ENCODE measurements at places on chromosomes 5 and 9.

GRCh38 chr9:99398241-99398640 is 176.2 kb downstream of the SEC61B start:
- DNase-seq = no peak

DNA sequence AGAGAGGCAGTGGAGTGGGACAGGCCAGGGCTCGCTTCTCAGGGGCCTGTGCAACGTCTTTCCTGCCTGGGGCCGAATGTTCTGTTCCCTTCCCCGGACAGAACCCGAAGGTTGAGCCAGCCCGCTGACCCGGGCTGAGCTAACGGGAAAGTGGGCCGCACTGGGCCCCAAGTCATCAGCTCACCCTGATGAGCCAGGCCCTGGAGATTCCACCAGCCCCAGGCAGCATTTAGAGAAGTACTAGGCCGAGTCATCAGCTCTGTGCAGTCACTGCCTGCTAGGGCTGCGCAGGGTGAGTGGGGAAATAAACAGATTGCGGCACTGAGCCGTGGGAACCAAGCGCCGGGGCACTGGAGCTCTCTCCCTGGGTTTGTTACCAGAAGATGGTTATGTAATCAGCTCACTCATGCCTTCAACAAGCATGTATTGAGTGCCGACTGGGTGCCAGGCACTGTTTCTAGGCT is 29.1 kb upstream of the DUSP1 start:
- no peak for DNase-seq

- no peak for DNase-seq
Observed at GRCh38 chr5:116486588-116486987, 88.0 kb downstream of the SEMA6A start.

- DNase-seq = no peak
Observed at GRCh38 chr5:161863811-161864210, 15.9 kb downstream of the GABRA1 start.

DNA sequence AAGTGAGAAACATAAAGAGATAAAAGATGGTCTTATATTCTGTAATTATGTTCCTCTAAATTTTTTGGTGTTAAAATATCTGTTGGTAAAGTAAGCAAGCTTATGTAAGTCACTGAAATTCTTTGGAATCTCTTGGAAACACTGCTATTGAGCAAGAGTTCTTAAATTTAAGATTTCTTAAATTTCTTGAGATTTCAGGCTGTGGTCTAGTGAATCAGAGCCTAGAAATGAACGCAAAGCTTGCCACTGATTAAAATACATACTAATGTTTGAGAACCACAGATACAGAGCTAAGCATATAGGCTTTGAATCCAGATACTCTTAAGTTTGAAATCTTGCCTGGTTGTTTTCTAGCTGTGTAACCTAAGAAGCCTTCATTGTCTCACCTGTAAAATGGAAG is 133.4 kb downstream of the TRPM3 start:
- DNase-seq = no peak

DNA sequence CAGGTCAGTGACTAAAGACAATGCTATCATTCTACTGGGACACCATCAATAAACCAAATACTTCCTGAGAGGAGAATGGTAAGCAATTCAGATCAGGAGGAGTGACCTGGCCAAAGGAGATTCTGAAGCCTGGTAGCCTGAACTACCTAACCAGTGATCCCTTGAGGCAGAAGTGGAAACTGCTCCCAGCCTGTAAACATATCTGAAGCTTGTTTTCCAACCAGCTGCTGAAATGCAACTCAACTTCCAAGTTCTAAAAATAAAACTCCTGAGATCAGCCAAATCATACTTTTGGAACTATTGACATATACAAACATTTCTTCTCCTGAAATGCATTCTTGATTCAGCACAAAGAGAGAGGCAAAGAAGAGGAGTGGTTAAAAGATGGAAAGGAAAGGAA is 204.1 kb downstream of the EBF1 start:
- DNase-seq = no peak

DNA sequence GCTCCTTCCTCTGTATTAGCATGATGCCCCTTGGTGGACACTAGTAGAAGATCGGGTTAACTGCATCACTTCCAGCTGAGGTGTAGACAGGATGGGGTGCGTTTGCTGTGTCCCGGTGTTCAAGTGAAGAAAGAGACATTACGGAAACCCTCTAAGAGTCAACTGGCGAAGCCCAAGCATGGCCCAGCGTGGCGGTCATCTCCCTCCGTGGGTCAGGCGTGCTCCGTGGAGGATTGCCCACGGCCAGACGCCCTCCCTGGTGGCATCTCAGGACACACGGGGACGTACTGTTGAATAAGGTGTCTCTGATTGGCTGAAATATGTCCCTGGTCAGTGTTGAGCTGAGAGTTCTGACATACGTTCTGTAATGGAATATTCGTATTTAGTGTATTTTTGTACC is 119.5 kb upstream of the CACNA1B start:
- DNase-seq = no peak

- DNase-seq = no peak
Observed at GRCh38 chr5:150107909-150108447, 21.6 kb upstream of the CSF1R start.
